ENCODE measurements at places on chromosomes 2 and 18. TPM values are rescaled to one million over a fixed set of nuclear protein-coding genes. Genes with fewer than 3 reads are reported as not detected.

IL1R1 gene
- total RNA-seq = 0.49 TPM

ALK gene
- total RNA-seq = not detected

FBXO11 gene
- total RNA-seq = 126 TPM

NCKAP5 gene
- total RNA-seq = not detected

LOXHD1 gene
- not detected for total RNA-seq

LTBP1 gene
- not detected for total RNA-seq

PXDN gene
- total RNA-seq = 0.47 TPM

CRYGD gene
- total RNA-seq = not detected

- no peaks in the 10 kb centered on the region for H3K4me1 ChIP-seq
- no peak overlapping the region for H3K4me3 ChIP-seq
- H3K27ac ChIP-seq = no peak overlapping the region
- no peaks in the 10 kb centered on the region for H3K27me3 ChIP-seq
- DNase-seq = no peak
- no peaks in the 10 kb centered on the region for H3K36me3 ChIP-seq
Observed at GRCh38 chr2:226763320-226763719, 36.3 kb downstream of the IRS1 start.

DNA sequence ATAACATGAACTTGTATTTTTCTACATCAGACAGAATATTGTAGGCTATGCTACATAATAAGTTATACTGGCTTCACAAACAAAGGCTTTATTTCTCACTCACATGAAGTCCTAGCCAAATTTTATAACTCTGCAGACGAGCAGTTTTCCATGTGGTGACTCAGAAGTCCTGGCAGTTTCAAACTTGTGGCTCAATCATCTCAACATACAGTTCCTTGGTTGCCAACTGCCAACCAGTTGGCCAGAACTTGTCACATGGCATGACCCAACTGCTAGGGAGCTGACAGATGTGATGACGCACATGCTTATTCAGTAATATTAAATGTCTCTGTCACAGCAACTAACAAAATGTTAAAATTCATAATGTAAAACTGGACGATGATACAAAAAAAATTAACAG, 63.8 kb upstream of the ZC3H15 start:
- no peak overlapping the region for H3K27ac ChIP-seq
- no peaks in the 10 kb centered on the region for H3K27me3 ChIP-seq
- no peak for DNase-seq
- no peak overlapping the region for H3K4me3 ChIP-seq
- no peaks in the 10 kb centered on the region for H3K36me3 ChIP-seq

DNA sequence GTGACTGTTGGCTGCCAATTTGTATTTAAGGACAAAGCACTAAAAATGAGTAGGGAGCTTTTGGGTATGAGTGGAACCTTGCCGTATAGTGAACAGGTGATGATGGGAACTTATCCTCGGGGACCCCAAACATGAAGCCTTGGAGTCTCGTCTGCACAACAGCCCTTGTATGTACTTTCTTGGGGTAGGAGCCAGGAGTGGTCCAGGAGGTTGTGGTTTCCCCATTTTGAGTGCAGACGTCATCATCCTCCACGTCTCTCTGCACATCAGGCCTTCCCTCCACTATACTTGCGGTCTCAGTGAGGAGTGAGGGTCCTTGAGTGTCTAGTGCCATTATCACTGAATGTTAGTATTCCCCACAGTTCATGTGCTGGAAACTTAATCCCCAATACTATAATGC, 101.5 kb upstream of the HS6ST1 start:
- no peaks in the 10 kb centered on the region for H3K4me1 ChIP-seq
- peaks cover 3% of the 10 kb centered on the region for H3K27me3 ChIP-seq
- H3K36me3 ChIP-seq = no peaks in the 10 kb centered on the region
- H3K4me3 ChIP-seq = no peak overlapping the region

- DNase-seq = no peak
- H3K27ac ChIP-seq = no peak overlapping the region
Observed at GRCh38 chr2:105732101-105732500, 12.6 kb upstream of the NCK2 start.

- H3K27ac ChIP-seq = no peak overlapping the region
- H3K36me3 ChIP-seq = no peaks in the 10 kb centered on the region
- DNase-seq = no peak
- H3K4me3 ChIP-seq = no peak overlapping the region
Observed at GRCh38 chr2:239433777-239434403, 33.1 kb upstream of the HDAC4 start.

GRCh38 chr2:158829167-158829566, 34.0 kb downstream of the DAPL1 start:
- H3K4me3 ChIP-seq = no peak overlapping the region
- H3K27ac ChIP-seq = no peak overlapping the region
- H3K27me3 ChIP-seq = no peaks in the 10 kb centered on the region
- H3K36me3 ChIP-seq = no peaks in the 10 kb centered on the region
- H3K4me1 ChIP-seq = no peaks in the 10 kb centered on the region

- no peak overlapping the region for H3K4me3 ChIP-seq
- DNase-seq = no peak
- no peaks in the 10 kb centered on the region for H3K36me3 ChIP-seq
- H3K4me1 ChIP-seq = no peaks in the 10 kb centered on the region
- no peak overlapping the region for H3K27ac ChIP-seq
Observed at GRCh38 chr2:159600752-159601151, 15.6 kb downstream of the BAZ2B start.

GRCh38 chr18:9094307-9095226, 7.9 kb upstream of the NDUFV2 start:
- no peaks in the 10 kb centered on the region for H3K36me3 ChIP-seq
- peaks cover 53% of the 10 kb centered on the region for H3K4me1 ChIP-seq
- H3K27me3 ChIP-seq = no peaks in the 10 kb centered on the region
- H3K4me3 ChIP-seq = no peak overlapping the region

GRCh38 chr2:207766697-207767460, 2.8 kb downstream of the FZD5 start:
- no peaks in the 10 kb centered on the region for H3K36me3 ChIP-seq
- H3K27ac ChIP-seq = no peak overlapping the region
- peaks cover 40% of the 10 kb centered on the region for H3K4me1 ChIP-seq
- H3K27me3 ChIP-seq = peaks cover 37% of the 10 kb centered on the region

All from CD4-positive, alpha-beta T cell (primary cell).